CD4-positive, alpha-beta T cell treated with Interleukin-6 for 4 hours (primary cell): ENCODE measurements at places on chromosomes 3 and 15.
A peak's percentile ranks its signal among the peaks of the same experiment; 100 is the strongest.

GRCh38 chr3:159928071-159928491 lies 60.6 kb upstream of the IL12A start:
- no peak for DNase-seq

- no peak for DNase-seq
These were observed 58.1 kb downstream of the FOXP1 start for GRCh38 chr3:71525391-71525790.

DNA sequence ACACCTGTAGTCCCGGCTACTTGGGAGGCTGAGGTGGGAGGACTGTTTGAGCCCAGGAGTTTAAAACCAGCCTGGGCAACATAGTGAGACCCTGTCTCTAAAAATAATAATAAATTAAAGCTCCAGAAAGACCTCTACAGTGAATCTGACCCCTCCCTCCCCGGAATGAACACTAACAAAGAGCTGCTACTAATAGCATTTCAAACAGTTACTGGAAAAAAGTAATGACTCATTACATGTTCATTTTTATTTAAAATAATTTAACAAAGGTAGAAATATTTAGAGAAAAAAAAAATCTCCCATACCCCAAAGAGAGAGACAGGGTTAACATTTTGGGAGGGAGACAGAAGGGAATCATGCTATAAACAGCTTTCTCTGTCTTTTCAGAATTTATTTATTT lies 2.2 kb upstream of the UBA3 start:
- DNase-seq, result peak; percentile 32

DNA sequence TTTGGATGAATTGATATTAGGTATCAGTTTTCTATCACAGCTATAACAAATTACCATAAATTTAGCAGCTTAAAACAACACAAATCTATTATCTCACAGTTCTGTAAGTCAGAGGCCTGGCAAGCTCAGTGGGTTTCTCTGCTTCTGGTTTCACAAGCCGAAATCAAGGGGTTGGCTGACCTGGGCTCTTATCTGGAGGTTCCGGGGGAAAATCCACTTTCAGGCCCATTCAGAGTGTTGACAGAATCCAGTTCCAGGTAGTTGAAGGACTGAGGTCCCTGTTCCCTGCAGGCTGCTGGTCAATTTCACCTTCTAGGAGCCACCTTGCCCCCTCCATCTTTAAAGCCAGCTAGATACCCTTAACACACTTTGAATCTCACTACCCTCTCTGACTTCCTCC lies 11.1 kb upstream of the HHATL start:
- no peak for DNase-seq

GRCh38 chr15:89647191-89647851 lies 7.9 kb downstream of the KIF7 start:
- DNase-seq, result peak; percentile 51

GRCh38 chr15:68776477-68777270 lies 44.0 kb downstream of the ANP32A start:
- DNase-seq, result no peak

GRCh38 chr15:41698779-41699178 lies 38.6 kb downstream of the MGA start:
- DNase-seq, result no peak

DNA sequence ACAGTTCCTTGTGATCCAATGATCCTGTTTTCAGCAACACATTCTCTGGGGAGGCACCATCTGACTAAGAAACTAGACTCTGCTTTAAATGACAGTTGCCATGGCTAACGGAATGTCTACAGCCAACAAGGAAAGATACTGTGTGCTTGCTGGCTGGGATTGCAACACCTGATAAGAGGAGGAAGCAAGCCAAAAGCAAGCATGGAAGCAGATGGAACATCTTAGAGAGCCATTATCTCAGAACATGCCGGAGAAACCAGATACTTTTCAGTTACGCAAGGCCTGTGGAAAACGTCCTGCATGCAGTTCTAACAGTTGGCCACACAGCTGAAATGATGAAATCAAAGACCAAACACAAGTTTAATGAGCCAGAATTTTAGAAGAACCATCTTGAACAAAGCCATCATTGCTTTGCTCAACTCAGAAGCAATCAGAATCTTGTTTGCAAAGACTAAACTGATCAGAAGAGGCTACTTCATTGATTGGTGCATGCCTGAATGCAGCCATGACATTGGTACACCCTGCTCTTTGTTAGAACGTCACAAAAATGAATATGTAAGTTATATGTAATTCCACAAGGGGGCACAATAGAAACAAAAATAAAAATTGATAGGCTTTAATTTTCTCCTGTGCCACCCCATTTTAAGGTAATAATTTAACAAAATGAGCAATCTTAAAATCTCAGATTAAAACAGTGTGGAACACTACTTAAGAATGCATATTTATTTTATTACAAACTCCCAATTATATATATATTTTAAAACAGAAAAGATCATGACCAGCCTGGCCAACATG lies 50.8 kb downstream of the GXYLT2 start:
- DNase-seq, result peak; percentile 20

- no peak for DNase-seq
These were observed 80.1 kb downstream of the DNAH12 start for GRCh38 chr3:57464011-57464410.

DNA sequence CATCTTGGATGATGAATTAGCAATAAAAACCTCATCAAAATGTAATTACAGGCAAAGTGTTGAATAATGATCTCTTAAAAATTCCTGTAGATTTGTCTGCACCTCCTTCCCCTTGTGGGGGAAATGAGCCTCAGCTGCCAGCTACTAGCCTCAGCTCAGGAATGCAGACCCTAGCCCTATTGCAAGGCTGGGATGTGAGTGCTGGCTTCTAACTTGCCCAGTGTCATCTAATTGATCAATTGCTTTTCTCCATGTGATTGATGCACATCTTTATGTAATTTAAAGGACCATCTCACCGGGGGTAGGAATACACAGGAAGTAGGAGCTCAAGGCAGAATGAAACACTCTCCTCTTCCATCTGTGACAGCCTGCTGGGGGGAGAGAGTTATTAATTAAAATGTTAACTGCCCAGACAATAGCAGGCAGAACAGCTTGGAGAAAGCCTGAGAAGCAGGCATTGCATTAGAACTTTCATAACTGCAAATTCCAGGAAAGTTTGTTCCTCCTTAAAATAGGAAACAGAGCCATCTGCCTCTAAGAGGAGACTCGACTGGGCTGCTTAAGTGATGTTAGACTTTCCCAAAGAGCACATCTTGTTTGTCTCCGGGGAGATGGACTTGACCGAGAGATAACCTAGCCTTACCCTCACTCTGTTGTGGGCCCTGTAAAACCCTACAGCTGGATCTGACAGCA lies 69.6 kb downstream of the LRTM1 start:
- no peak for DNase-seq
